GM12891 (cell line): ENCODE measurements at places on chromosomes 6 and 20.

DNA sequence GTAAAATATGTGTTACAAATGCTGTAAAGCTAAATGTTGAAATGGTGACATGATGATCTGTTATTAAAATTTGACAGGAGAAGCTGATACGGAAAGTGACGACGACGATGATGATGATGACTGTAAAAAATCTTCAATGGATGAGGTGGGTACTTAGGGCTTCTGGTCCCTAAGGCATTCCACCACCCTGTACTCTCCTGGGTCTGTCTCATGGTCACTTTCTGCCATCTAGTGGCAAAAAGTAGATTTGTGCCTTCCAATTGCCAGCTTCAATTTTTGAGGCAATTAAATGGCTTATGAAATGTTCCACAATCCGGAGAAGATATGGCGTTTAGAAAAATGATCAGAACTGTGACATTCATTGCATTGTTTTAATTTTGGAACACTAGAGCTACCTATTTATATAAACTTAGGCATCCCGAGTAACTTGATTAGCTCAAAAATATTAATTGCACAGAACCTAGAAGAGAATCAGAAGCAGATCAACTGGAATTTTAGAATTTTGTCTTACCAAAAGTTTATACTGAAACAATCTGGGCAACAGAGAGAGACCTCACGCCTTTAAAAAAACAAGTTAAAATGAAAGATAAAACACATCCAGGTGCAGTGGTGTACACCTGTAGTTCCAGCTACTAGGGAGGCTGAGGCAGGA, 346.5 kb upstream of the PLCB4 start:
- DNase-seq, result no peak

- DNase-seq, result no peak
These were observed 360.8 kb upstream of the MANEA start for GRCh38 chr6:95216555-95216954.

DNA sequence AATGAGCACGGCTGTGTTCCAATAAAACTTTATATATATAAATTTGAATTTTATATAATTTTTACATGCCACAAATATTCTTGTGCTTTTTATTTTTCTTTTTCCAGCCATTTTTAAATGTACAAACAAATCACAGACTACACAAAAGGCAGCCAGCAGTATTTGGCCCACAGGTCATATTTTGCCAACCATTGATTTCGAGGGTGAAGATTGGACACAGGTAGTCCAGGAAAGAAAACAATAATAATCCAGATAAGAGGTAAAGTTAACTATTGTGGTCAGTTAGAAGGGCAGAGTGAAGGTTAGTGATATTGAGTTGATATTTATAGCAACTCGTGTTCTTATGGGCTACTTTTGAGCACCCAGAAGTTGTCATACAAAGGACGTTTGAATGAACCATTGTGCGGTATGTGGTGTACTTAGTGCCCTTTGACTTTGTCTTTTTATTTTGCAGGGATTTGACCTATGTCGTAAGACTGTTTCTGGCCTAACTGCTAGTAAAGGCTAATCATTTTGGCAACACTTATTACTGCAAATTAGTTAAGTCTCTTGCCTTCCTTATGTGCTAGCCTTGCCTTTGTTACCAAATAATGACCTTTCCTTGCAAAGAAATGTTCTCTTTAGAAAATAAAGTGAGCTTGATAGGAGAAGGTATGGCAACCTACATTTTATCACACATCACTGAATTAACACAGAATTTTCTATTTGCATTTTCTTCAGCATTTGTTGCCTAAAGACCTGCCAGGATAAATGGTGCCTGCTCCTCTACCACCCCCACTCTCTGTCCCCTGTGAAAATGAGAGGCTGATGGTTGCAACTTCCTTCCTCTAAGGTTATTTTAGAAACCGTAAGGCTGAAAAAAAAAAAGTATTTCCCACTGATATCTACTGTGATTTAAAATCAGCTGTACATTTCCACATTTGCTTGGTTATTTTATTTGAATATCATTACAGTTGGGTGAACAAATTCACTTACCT, 493.9 kb upstream of the SOX4 start:
- DNase-seq, result no peak

GRCh38 chr6:133218852-133219251, 22.3 kb upstream of the EYA4 start:
- no peak for DNase-seq

- DNase-seq, result no peak
These were observed 506.6 kb upstream of the NOX3 start for GRCh38 chr6:155962276-155962675.

- no peak for DNase-seq
These were observed at the start of gene CCN6 for GRCh38 chr6:112054001-112054400. TSS of gene CCN6 (plus strand) at chr6:112054104. CDS start at chr6:112054358, 254 bp downstream.

- no peak for DNase-seq
These were observed 91.1 kb downstream of the MTFR2 start for GRCh38 chr6:136158971-136159370.

DNA sequence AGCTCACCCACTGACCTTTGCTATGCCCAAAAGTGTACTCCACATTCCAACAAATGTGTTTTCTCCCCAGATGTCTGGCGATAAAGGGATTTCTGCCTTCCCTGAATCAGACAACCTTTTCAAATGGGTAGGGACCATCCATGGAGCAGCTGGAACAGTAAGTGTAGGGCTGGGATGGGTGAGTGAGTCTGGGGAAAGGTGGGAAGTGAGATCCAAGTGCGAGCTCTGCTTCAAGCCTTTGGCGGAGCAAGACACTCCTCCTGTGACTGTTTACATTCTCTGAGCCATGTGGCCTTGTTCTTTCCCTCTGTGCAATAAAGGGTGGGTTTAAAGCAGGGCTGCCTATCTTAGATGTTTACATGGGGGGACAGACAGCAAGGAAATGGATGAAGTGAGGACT, 1.9 kb downstream of the UBE2C start:
- DNase-seq, result no peak

DNA sequence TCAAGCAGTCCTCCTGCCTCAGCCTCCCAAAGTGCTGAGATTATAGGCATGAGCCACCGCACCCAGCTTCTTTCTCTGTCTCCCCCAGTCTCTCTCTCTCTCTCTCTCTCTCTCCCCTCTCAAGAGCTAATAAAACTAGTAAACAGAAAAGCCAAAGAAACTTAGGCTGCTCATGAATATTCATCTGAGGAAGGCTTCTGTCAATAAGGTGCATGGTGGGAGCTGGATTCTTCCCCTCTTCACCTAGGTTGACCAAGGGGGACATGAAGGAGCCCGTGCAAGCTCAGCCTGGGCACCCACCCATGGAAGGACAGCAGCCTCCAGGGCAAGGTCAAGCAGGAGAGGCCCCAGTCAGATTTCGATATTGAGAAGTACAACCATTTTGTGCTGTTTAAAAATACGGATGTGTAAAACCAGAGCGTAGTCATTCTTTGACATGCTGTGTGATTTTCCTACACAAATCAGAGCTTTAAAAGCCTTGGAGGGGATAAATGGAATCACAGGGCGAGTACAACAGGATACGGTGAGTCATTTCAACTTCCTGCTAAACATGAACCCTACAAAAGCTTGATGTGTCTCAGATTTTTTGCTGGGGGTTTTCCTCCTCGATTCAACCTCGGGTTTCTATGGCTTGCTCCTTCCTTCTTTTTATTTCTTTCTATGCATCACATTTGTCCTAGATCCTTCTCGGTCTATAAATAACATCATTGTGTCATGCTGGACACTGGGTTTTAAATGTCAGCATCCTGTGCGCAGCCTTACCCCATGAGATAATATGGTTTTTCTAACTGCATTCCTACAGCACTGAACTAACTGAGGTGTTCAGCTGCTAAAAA, 368.9 kb upstream of the JARID2 start:
- no peak for DNase-seq

GRCh38 chr20:38272961-38273360, 12.4 kb upstream of the KIAA1755 start:
- no peak for DNase-seq

DNA sequence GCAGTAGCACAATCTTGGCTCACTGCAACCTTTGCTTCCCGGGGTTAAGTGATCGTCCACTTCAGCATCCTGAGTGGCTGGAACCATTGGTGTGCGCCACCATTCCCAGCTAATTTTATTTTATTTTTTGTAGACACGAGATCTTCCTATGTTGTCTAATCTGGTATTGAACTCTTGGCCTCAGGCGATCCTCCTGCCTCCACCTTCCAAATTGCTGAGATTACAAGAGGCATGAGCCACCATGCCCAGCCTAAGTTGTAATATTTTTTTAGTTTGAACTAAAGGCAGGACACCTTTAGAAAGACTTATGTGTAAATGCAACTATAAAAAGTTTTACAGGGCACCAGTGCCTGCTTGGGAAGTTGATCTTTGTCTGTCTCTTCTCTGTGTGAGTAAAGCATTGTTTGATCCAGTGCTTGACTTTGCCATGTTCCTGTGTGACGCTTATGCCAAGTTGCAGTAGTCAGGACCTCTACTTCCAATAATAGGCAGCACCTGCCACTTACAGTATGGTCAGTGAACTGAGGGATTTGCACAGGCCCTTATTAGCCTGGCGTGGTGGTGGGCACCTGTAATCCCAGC, 46.9 kb downstream of the JARID2 start:
- DNase-seq, result no peak

GRCh38 chr20:17956099-17956685, 12.4 kb downstream of the SNX5 start:
- no peak for DNase-seq

DNA sequence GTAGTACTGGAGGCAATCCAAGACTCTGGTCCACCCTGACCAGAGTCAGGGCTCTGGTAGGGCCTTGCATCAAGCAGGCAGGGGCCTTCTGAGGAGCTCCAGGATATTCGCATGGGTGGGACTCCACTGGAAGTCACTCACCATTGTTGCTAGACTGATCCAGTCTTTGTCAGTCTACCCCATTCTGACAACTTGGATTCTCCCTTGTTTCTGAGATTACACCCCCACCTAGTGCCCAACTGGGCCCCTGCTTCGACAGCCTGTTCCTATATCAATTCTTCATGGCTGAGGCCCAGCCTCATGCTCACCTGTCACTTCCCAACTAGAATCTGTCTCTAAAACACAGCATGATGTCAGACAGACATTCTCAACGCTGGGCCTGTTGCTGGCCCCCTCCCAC, 5.2 kb downstream of the SLC35D3 start:
- DNase-seq, result peak; percentile 14

DNA sequence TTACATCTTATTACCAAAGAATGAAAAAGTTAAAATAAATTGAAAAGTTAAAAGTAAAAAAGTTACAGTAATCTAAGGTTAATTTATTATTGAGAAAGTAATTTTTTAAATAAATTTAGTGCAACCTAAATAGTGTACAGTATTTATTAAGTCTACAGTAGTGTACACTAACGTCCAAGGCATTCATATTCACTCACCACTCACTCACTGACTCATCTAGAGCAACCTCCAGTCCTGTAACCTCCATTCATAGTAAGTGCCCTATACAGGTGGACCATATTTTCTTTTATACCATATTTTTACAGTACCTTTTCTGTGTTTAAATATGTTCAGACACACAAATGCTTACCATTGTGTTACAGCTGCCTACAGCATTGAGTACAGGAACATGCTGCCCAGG, 624.7 kb upstream of the NOX3 start:
- DNase-seq, result no peak

DNA sequence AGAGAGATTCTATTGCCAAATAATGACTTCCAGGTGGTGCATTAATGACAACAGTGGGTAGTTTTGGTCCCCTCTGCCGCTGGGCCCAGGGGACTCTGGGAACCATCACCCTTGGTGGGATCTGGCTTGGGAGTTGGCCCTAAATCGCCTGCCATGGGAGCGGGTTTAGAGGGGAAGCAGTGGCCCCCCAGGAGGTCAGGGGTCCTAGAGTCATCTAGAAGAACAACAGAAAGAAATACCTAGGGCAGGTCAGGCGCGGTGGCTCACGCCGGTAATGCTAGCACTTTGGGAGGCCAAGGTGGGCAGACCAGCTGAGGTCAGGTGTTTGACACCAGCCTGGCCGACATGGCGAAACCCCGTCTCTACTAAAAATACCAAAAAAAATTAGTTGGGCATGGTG, 17.8 kb upstream of the ARFGEF2 start:
- DNase-seq, result no peak
